Left lobe of liver (tissue), 2 donors: ENCODE measurements at places on chromosomes 2 and 18. TPM values are rescaled to one million over a fixed set of nuclear protein-coding genes. Genes with fewer than 3 reads are reported as not detected.

DNA sequence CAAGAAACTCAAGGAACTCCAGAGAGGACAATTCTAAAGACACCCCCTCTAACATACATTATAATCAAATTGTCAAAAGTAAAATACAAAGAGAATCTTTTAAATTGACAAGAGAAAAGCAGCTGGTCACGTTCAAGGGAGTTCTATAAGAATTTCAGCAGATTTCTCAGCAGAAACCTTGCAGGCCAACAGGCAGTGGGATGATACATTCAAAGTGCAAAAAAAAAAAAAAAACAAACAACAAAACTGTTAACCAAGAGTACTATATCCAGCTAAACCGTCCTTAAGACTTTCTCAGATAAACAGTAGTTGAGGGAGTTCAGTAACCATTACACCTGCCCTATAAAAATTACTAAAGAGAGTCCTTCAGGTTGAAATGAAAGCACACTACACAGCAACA is 33.9 kb downstream of the CCDC138 start:
- no peak for DNase-seq

DNA sequence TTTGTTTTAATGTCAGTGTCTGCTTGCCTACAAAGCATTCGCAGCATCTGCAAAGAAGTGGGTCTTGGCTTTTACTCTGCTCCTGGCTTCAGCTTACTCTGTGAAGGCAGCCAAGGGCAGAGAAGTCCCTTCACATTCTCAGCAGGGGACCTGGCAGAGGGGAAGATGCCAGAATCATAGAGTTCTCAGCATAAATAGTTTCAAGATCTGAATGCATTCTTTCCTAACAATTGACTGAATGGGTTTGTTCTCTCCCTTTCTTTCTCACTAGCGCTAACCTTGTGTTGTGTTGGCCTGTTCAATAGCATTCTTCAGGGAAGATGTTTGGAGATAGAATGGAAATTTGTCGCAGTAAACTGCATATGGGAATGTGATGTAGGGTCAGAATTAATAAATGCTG is 106.9 kb downstream of the FARSB start:
- DNase-seq = no peak

DNA sequence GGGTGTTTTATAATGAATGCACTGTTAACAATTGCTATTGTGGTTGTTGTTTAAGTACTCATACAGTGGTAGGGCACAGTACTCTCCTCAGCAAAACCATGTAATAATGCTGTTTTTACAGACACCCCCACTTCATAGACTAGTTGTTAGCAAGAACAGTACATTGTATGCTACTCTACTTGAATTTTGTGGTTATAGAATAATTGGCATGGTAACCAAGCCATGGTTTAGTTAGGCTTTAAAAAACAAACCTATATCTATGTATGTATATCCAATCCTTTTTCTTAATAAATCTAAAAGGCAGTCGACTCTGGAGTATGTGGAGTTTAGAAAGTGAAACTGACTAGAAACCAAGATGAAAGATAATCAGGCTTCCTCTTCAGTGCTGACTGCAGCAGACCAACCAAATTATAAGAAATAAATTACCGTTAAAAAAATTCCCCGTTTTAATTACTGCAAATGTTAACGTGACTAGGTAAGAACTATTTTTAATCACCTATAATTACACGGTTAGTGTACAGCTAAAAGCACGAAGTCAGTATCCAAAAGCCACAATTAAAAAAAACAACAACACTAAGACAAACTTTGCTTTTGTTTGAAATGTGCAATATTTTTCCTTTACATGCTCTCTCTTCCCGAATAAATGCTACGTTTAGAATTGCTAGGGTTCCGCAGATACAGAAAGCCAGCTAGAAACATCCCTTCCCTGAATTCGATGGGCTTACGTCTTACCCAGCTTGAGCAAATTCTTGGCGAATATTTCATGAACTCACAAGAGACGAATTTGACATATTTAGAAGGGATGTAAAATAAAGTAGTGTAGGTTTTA is 113.3 kb upstream of the SERTAD2 start:
- no peak for DNase-seq

GRCh38 chr18:60452421-60452820 is 79.8 kb upstream of the MC4R start:
- no peak for DNase-seq

- DNase-seq = no peak
Observed at GRCh38 chr2:159176555-159176954, 109.9 kb downstream of the WDSUB1 start.

DNA sequence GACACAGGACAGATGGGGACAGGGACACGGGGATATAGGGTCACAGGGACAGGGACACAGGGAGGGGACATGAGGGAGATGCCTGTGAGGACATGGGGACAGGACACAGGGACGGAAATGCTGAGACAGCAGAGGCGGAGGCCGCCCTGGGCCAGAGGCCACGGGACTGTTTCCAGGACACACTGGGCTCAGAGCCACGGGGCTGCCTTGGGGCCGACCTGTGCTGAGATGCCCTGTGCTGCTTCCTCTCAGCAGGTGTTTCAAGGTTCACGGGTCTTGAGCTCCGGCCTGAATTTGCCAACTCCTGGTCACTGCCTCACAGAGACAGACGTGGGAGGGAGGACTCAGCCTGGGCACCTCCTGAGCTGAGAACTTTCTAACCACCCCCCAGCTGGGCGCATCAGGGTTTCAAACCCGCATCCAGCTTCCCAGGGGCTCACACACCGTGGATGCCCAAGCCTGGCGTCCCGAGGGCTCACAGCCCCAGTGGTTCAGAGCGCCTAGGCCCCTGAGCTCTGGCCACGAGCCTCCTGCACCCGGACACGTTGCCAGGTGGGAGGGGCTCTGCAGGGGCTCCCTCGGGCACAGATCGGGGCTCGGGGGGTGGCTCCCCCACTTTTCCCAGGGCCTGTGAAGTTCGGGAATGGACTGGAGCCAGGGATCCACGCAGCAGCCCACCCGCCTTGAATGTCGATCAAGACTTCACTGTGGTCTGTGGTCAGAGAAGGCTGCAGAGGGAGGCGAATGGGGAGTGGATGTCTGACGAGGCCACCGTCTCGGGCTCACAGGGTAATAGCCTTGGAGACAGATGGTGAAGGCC is 64.1 kb downstream of the SLC66A2 start:
- DNase-seq = peak; percentile 65

DNA sequence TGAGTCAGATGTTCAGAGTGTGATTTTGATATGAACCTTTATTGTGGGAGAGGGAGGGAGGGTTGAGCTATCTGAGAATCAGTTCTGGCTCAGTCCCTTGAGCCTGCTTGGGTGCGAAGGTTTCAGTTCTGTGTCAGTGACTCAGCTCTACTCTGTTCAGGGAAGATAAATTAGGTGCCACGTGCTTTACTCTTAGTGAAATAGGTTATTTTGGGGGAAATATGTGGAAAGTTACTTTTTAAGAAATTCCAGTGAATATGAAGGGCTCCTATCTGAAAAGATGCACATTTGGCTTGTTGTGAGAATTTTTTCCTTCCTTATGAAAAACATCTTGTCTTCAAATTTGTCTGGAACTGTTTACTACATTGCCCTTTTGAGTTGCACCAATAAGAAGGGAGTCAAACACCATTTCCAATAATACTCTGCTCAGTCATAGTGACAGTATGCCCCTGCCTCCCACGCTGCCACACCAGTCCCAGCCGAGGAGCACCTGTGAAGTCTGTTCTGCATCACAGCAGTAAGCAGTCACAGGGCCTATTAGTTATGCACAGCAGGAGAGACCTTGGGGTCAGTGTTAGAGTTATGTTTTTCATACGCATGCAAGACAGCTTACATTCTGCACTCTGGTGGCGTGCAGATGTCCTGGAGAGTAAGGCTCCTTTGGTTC is 32.8 kb upstream of the DNAH7 start:
- DNase-seq = no peak

GRCh38 chr2:119810049-119810630 is 50.4 kb downstream of the PTPN4 start:
- no peak for DNase-seq

The REEP1 gene
- total RNA-seq = 0.50 TPM

The ST6GAL2 gene
- total RNA-seq = 0.81 TPM

The AQP12B gene
- not detected for total RNA-seq

The PRSS56 gene
- total RNA-seq = not detected
